ENCODE measurements at places on chromosomes 6 and 20.

GRCh38 chr6:128479048-128479666 lies 41.2 kb downstream of the PTPRK start:
- DNase-seq = no peak

DNA sequence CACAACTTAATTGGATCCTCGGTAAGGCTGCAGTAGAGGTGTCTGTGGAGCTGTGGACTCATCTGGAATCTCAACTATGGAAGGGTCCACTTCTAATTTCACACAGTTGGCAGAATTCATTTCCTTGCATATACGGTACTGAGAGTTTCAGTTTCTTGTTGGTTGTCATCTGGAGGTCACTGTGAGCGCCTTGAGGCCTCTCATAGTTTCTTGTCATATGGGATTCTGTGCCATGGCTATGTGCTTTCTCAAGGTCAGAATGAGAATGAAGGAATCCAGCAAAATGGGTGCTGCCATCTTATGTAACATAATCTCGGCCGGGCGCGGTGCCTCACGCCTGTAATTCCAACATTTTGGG lies 298.2 kb downstream of the DOK5 start:
- no peak for DNase-seq

DNA sequence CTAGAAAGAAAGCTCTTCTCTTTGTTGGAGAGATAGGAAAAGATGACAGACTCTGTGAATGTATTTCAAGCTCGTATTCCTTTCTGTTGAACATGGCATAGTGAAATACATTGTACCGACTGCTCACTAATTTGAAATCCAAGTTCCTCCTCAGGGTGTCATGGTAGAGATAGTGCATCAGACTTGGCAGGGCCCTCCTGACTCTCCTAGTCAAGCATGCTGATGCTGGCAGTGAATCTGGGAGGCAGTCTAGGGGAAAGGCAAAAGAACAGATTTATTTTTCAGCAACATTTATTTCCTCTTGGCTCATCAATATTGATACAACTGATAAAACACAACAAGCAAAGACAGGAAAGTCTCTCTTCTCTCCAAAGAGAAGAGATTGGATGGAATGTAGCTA lies 356.3 kb upstream of the IRAK1BP1 start:
- no peak for DNase-seq

GRCh38 chr20:24504331-24505285 lies 35.2 kb downstream of the SYNDIG1 start:
- no peak for DNase-seq

- DNase-seq = no peak
Measured at GRCh38 chr6:18328540-18328939, 58.6 kb upstream of the RNF144B start.
